ENCODE measurements at places on chromosomes 2 and 18. TPM values are rescaled to one million over a fixed set of nuclear protein-coding genes. Genes with fewer than 3 reads are reported as not detected.

The OR6B2 gene
- total RNA-seq, result not detected

The SMAD2 gene
- total RNA-seq, result 131 TPM

The MEP1B gene
- not detected for total RNA-seq

The NLRC4 gene
- 6.8 TPM for total RNA-seq

Data from left lung (tissue), 14 donors.